ENCODE measurements at places on chromosomes 4 and X.

DNA sequence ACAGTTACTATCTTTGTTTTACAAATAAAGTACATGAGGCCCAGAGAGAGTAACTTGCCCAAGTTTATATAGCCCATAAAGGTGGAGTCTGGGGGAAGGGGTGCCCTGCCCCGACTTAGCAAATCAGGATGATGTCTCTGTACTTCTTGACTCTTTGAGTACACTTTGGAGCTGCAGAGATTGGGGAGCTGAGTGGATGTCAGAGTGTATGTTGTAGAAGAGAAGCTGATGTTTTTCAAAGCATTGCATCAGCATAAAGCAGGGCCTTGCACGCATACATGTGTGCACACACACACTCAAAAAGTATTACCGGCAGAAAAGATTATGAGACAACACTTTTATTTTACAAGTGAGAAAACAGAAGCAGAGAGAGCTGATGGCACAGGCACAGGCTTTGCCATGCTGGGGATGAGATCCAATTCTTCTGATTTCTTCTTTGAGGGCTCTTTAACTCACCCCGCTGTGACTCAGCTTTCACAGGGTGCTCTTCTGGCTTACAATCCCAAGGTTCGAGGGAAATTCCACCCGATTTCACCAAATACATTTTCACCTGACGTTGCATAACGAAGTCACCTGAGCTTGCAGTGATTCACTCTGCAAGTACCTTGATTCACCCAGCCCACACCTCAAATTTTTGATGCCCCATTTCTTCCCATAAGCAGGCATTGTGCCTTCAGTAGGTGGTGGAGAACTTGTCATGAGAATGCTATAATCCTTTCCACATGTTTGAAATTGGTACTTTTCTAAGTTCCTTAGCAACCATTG, 292.8 kb upstream of the BOD1L1 start:
- peak; percentile 17 for DNase-seq

GRCh38 chr4:109560687-109561461, 828 bp downstream of the MCUB start:
- DNase-seq = peak; percentile 49

DNA sequence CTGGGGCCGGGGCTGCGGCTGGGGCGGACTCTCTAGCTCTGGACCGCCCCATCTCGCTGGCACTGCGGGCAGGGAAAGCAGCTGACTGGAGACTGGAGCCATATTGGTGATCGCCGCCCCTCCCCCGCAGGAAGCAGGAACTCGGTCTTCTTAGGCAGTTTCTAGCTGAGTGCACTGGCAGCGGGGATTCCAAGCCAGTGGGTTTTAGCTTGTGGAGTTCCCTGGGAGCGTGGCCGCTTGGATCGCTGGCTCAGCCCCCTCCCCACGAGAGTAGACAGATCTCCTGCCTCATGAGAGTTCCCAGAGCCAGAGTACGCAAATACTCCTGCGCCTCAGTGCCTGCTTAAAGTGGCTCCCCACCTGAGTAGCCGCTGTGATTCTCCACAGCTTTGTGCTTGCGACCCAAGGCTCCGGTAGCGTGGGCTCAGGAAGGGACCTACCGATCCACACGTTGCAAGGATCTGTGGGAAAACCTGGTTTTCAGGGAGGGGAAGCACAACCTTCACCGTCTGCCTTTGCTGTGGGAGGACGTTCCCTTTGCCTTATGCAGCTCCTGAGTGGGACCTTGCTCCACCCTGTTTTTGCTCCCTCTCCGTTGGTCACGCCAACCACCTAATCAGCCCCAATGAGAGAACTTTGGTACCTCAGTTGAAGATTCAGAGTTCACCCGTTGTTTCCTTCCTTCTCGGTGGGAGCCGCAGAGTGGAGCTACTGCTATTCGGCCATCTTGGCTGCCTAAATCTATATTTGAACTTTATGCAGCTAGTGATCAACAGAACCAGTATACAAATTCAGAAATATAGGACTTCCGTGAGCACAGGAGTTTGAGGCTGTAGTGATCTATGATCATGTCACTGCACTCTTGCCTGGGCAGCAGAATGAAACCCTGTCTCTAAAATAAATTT, 803.9 kb upstream of the PCDH10 start:
- DNase-seq = no peak

DNA sequence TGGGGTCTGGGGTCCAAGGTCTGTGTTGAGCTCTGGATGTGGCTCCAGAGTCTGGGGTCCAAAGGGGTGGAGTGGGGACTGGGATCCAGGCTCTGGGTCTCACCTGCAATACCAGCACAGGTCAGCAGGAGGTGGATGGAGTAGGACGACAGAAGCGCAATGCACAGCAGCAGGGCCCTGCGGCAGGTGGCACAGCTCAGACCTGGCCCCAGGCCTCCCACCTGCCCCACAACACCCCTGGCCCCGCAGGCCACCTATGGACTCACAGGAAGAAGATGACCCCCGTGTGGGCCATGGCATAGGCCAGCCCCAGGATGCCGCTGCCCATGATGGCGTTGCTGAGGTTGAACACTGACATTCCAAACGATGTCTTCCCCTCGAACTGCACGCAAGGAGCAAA, 3.4 kb downstream of the SLC38A5 start:
- no peak for DNase-seq

DNA sequence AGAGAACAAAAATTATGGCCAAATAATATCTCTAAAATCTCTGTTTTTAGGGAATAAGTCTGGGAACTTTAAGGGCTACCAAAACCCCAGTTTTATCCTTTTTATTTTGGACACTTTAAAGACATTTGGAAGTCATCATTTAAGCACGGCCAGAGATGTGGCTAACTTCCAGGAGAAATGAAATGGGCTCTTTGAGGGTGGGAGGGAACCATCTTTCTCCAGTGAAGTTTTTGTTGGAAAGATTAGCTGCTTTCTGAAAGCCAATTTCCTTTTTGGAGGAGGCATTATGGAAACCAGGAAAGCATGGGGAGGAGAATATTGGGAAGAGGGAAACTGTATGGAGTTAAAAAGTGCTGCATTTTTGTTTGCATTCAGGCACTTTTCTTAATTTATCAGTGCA, 4.8 kb downstream of the VSIG1 start:
- no peak for DNase-seq

- DNase-seq = no peak
Observed at GRCh38 chr4:6777636-6778281, 4.8 kb upstream of the KIAA0232 start.

DNA sequence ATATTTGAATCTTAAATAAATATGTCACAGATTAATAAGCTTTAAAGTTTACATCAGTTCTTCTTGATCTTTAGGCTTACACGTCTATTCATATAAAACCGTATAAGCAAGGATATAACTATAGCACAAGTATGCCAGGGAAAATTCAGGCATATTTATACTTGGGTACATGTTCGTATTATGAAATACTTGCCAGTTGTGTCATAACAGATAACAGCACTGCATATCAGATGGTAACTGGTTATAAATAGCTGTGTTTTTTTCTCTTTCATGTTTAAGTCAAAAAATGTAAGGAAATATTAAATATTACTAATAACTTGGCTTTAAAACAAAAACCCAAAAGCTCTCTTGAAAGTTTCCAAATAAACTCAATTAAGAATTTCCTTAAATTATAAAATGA, 17.5 kb downstream of the BRWD3 start:
- no peak for DNase-seq

- no peak for DNase-seq
Observed at GRCh38 chrX:19727887-19728648, 159.3 kb downstream of the SH3KBP1 start.

- no peak for DNase-seq
Observed at GRCh38 chrX:7170898-7171297, 22.9 kb upstream of the PUDP start.

DNA sequence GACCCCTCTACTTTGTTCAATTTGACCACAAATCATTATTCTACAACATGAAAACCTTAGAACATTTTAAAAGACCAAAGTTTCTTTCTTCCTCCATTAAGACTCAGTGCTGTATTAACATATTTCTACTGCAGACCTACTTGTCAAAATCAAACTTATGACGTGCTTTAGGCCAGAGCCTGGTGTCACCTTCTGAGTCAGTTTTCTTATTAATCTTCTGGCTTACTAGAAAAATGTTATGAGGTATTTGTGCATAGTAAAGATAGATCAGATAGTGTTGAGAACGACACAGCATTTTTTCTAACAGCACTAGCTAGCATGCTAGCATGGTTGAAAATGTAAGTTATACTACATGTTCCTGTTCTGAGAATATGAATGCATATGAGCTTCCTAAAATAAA, 333.6 kb upstream of the FAM241A start:
- DNase-seq = no peak
